ENCODE measurements at places on chromosomes 4 and X.

GRCh38 chr4:140047017-140047640 is 106.9 kb downstream of the MAML3 start:
- DNase-seq, result no peak

GRCh38 chr4:26466578-26467270 is 23.6 kb downstream of the CCKAR start:
- no peak for DNase-seq

DNA sequence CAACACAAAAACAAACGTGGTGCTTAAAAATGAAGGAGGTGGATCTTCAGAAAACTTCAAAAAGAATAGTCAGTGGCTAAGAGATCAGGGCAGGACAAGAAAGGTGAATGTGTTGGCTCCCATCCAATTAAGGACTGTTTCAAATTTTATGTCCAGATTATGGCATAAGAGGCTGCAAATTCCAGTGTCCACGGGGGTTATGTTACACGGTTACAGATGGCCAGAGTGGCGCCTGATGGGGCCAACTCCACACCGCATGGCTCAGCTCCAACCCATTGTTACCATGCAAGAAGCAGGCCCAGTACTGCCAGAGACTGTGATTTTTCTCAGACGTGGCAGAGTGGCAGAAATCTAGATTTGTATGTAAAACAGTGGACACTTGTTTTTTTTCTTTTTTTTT is 168.4 kb upstream of the TENM3 start:
- no peak for DNase-seq

GRCh38 chrX:19875050-19875431 is 12.4 kb downstream of the SH3KBP1 start:
- DNase-seq, result no peak

DNA sequence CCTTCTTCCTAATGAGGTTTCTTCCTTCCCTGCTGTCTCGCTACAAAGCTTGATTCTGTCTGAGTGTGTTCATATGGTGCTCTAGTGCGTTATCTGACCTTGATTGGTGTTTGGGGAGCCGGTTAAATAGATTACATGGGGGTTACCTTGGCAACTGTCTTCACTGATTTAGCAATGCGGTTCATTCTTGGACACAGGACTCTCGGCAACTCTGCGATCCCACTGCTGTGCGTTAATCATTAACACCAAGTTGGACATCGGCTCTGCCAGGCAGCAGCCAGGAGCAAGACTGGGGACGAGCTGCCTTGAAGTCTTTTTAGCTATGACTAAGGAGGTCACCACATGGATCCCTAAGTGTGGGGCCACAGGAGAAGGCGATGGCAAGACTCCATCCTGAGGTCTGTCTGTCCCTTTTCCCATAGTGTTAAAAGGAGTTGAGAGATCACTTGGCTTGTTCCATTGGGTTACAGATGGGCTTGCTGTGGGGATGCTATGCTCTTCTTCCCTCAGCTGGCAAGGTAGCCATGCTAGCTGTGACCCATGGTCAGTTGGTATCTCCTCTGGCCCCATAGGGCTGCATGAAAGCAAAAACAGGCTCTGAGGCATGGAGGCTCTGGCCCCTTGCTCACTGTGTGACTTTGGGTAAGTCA is 93.4 kb upstream of the MAMLD1 start:
- DNase-seq, result no peak

DNA sequence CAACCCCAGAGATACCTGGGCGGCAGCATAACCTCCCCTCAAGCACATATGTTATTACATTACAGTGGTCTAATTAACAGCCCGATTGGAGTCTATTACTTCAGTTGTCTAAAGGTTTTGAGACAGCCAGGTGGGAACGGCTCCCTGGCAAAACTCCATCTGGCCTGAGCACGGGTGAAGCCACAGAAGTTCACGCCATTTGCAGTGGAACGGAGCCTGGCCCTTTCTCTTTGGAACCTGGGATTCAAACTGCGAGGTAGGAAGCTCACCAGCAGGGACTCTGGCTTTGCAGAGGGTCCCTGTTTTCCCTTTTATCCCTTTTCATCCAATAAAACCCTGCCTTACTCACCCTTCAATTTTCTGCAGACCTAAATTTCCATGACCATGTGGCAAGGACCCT is 45.9 kb upstream of the NEIL3 start:
- DNase-seq, result no peak

DNA sequence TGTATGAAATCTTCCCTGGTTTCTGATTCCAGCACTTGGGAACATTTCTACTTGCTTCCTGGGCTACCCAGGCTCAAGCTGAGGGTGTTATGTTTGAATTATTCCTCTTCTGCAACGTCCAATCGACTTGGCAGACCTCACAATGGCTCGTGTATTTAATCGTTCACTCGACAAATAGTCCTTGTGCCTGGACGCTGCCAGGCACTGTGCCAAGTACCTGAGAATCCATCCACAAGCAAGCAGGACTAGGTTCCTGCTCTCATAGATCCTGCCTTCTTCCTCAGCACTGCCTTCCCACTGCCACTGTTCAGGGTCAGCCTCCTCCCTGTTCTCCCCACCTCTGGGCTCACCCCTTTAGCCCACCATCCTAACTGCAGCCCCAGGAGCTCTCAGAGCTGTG is 113.3 kb downstream of the EFNB1 start:
- no peak for DNase-seq

All from CD4-positive, alpha-beta T cell treated with Interleukin-1 beta for 1 hour (primary cell).